C1 segment of cervical spinal cord (tissue), 14 donors: ENCODE measurements at places on chromosomes 3 and 15.

GRCh38 chr3:114293838-114294535, at the start of gene TIGIT:
TSS of gene TIGIT (plus strand) at chr3:114294028. CDS start at chr3:114294062, 34 bp downstream.
- no peak for DNase-seq

DNA sequence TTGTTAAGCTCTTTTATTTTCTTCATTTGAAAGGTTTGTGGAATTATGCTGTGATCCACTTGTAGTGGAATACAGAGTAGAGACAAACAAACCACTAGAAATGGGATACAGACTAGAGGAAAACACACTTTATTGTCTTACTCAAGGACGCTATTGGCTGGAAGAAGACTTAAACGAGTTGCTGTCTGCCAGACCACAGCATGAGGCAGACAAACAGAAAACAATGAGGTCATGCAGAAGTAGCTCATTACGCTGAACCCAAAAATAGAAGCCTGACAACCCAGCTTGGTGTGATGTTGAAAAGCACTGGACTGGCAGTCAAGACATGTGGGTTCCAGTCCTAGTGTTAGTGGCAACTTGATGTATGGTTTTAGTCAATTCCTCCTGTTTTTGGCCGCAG, 62.4 kb upstream of the P3H2 start:
- no peak for DNase-seq

- no peak for DNase-seq
These were observed 148.4 kb downstream of the RTP4 start for GRCh38 chr3:187516446-187517185.

DNA sequence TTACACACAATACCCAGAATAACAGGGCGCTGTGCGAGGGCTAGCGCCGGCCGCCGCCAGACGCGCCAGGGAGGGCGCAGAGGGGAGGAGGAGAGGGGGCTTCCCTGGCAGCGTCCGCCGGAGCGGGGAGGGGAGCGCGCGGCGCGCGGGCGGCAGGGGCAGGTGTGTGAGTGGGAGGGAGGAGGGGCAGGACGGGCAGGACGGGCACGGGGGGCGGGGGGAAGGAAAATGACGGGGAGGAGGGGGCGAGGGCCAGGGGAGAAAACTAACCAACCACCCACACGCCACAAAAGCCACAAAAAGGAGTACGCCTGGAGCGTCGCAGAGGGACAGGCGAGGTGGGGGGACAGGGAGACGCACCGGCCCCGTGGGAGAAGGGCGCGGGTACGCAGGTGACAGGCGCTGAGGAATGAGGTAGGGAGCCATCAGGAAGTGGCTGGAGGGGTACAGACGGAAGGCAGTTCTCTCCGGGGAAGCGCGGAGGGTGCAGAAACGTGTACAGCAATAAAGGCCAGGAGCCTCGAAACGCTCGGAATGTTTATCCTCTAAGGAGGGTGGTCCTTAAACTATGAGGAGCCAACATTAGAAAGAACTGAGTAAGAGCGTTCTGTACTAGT, 610 bp upstream of the SATB1 start:
- no peak for DNase-seq

DNA sequence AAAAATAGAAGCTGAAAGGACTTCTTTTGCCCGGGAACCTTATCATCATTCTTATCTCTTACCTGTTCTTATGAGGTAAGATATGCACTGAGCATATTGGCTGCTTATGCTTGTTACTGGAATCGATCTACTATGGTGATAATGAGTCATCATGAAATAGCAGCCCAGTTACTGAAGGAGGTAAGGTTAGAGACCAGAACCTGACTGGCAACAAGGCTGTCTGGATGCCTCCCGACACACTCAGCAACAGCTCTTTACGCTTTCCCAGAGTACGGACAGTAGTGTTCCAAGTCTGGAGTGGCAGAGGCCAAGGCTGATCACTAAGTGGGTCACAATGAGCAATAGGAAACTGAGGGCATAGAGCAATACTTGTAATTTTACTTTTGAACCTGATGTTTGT, 314.1 kb downstream of the NLGN1 start:
- no peak for DNase-seq

GRCh38 chr3:112124907-112125607, 8.0 kb downstream of the GCSAM start:
- DNase-seq: no peak

DNA sequence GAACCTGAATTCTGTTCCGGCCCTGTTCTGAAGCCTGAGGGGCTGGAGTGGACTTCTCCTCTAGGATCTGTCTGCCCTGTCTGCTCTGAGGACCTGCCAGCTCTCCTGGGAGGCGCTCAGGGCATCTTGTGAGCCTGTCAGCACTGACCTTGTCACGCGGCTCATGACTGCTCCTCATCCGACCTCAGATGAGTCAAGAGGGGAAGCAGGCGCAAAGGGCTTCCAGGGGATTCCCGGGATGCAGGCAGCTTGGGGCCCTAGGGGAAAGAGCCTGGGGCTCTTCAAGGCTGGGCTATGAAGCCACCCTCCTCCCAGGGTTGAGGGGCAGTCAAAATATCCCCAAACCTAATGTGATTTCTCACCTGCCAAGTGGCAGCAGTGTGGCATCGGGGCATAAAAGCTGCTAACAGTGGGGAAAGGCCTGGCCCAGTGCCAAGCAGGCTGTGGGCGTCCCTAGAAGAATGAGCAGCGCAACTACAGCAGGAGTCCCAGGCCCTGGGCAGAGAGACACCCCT, 27.6 kb upstream of the ANKDD1A start:
- DNase-seq: no peak

GRCh38 chr3:4908433-4909156, 70.6 kb upstream of the BHLHE40 start:
- no peak for DNase-seq
